ENCODE measurements at places on chromosomes 7 and 10.

DNA sequence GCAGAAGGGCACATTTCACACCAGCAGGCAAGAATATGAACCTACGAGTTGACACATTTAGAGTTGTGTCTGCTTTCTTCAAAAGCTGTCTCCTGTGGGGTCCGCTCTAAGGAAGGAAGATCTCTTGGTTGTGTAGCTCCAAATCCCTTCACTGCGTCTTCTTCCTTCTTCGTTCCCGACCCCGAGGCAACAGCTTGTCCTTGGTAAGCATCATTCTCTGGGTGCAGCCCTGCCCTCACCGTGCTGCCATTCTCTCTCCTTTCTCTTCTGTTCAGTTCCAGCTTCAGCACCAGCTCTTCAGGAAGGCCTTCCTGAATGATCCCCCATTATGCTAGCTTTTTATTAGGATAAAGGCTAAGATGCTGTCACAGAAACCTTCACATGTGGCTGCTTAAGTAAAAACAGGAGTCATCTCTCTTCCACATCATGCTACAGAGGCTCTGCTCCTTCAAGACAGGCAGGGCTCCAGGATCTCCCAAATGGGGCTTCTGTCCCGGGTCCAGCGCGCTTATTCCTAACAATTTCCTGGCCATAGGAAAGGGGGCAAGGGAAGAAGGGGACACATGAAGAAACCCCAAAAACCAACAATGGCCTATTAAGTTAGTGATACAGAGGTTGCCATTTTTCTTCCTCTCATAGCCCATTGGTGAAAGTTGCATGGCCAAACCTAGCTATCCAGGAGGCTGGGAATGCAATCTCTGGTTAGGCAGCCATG is 52.2 kb upstream of the SHH start:
- peak; percentile 9 for DNase-seq

DNA sequence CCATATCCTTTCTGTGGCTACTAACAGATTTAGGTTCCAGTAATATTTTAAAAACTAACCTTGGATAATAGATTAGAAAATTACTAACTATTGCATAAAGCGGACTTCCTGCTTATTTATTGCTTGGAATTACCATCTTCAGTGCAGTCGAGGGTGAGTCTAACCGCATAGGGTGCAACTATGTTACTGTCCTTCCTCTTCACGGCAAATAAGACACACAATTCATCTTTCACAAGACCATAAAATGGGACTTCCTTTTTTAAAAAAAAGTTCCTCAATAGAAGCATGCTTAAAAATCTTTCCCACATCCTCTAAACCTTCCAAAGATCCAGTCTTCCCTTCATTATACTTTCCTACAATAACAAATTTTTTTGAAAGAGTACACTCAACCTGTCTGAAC is 2.1 kb downstream of the SLC25A40 start:
- no peak for DNase-seq

GRCh38 chr10:15262036-15262713 is 93.7 kb upstream of the NMT2 start:
- DNase-seq = no peak

- DNase-seq = no peak
Measured at GRCh38 chr7:95509199-95509598, 23.5 kb downstream of the ASB4 start.

DNA sequence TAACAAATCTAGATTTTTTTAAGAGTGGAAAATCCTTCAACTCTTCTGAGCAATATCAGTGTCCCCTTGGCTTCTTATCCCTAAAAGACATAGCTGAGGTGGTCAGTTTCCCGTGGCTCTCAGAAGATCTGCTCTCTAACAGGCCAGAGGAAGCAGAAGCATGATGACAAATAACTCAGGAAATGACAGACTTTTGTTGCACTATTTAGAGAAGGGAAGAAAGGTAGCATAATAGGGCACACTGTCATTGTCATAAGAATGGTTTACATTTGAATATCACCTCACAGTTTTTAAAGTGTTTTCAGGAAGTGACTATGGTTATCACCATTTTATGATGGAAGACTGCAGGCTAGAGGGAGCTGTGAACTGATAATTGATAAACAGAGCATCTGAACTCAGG is 33.6 kb upstream of the RAPGEF5 start:
- no peak for DNase-seq

- DNase-seq = no peak
Measured at GRCh38 chr10:51768886-51769465, 69.6 kb upstream of the CSTF2T start.

- no peak for DNase-seq
Measured at GRCh38 chr7:115249080-115249479, 327.2 kb downstream of the MDFIC start.

GRCh38 chr7:100130608-100131453 is 4.1 kb downstream of the MBLAC1 start:
- peak; percentile 88 for DNase-seq

DNA sequence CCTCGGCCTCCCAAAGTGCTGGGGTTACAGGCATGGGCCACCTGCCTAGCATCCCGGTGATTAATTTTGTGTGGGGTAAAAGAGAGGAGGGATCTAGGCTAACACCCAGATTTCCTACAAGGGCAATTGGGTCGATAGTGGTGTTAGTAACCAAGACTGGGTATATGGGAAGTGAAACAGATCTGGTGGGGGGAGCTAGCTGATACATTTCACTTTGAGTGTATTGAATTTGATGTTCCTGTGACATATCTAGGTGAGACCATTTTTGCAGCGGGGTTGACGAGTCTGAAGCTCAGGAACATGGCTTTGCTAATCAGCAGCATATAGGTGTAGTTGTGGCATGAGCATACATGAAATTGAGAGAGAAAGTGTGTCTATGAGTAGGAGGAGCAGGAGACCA is 12.0 kb downstream of the CLCN1 start:
- no peak for DNase-seq

DNA sequence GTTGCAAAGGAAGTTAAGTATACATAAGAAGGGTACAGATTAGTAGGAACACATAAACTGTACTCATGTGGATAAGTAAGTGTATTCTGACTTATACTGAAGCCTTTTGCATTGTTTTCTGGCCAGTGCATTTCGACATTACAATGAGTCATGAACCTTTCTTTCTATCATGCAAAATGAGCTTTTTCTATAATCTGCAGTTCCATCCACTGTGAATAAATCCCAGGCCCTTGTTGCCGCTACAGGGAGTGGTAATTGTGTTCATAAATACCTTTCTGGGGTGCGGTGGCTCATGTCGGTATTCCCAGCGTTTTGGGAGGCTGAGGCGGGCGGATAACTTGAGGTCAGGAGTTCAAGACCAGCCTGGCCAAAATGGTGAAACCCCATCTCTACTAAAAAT is 858.3 kb downstream of the GRM8 start:
- DNase-seq = no peak

DNA sequence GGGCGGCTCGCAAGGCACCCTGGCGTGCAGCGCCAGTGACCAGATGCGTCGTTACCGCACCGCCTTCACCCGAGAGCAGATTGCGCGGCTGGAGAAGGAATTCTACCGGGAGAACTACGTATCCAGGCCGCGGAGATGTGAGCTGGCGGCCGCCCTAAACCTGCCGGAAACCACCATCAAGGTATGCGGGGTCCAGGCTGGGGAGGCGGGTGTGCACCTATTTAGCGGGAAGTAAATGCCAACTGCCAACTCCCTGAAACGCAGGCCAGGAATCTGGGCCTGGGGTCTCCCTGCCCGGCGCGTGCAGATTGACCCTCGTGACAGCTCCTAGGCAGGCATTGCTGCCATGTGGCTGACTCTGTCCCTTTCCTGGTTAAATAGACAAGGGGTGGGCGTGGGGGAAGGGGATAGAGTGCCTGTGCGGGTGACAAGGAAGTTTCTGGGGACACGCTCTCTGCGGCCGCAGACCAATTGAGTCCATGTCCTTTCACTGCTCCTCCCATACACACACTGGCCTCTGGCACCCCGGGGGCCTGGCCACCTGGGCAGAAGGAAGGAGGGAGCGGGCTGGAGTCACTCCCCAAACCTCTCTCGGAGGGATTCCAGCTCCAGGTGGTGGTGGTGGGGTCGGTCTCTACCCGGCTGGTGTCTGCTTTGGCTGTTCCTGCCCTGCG is 2.7 kb downstream of the EVX1 start:
- DNase-seq = no peak

DNA sequence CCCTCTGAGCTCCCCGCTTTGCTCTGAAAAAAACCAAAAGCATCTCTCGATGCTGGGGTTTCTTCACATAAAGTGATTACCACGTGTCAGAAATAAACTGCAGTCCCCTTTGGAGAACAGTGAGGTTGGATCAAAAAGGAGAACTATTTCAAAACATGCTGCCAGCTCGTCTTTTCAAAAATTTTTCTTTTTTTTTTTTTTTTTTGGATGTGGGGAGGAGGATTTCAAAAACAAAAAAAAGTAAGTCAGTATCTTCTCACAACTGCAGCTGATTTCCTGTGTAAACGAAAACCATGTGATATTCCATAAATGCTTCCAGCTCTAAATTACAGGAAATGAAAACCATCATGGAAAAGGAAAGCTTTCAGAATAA is 155.0 kb upstream of the LYZL2 start:
- no peak for DNase-seq

DNA sequence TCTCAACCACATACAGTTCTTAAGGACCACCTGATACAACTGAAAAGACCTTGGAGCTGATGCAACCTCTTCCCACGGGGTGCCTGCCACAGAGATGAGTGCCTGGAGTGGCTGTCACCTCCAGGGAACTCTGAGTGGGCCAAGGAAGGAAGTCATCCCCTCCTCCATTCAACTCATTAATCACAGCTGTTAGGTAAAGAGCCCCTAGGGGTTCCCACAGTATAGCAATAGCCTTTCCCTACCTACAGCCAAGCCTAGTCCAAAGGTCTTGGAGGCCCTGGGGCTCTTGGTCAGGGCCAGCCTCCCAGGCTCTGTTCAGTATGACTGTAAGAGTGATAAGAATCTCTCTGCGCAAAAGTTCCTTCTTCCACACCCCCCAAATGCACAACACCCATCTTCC is 70.4 kb upstream of the NFE2L3 start:
- DNase-seq = no peak

GRCh38 chr10:48257407-48257961 is 17.0 kb downstream of the FRMPD2 start:
- no peak for DNase-seq

DNA sequence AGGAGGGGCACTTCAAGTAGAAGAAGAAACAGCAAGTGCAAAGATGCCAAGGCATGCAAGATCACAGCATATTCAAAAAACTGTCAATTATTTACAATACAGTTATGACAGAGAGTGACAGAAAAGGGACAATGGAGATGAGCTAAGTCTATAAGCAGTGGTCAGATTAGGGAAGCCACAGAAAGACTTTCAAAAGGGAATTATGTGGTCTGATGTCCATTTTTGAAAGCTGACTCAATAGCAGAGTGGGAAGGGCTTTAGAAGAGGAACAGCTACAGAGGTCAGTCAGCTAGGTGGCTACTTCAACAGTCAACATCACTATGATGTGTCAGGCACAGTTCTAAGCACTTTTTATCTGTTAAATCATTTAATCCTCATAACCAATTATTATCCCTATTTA is 45.2 kb upstream of the SPOCK2 start:
- DNase-seq = no peak

DNA sequence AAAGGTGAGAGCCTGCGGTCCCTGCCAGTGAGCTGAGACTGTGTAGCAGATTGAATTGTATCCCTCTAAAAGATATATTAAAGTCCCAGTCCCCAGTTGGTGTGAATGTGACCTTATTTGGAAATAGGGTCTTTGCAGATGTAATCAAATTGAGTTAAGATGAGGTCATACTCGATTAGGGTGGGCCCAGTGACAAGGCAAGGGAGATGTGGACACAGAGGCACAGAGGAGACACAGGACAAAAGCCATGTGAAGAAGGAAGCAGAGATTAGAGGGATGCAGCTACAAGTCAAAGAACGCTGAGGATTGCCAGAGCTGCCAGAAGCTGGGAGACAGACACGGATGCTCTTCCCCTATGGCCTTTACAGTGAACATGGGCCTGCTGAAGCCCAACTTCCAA is 104.3 kb downstream of the CLEC2L start:
- DNase-seq = no peak

DNA sequence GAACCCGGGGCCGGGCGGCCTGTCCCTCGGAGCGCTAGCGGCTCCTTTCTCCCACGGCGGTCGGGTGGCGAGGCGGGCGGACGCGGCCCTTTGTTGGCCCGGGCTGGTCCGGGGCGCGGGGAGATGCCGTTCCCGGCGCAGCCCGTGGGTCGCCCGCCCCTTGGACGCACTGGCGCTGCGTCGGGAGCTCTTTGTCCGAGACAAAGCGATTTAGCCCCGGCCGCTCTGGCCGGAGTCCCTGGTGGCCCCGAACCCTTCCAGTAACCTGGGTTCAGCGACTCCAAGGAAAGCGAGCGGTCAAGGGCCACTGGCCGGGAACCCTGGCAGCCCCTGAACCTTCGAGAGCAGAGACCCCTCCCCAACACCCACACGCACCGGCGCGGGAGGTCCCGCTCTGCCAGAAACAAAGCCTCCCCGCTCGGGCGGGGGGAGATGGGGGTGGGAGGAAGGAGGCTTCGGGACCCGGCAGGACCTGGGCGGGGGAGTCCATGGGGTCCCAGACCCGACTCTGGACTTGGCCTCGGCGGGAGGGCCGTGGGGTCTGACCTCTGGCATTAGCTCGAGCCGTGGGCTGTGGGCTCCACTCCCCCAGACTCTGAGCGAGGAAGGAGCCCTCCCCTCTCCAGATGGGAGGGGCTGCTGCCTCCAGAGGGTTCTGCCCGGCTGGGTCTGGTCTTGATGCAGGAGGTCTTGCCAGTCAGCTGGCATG is 836 bp downstream of the DPYSL4 start:
- no peak for DNase-seq

GRCh38 chr10:50419756-50420155 is 168.4 kb upstream of the ASAH2 start:
- no peak for DNase-seq

DNA sequence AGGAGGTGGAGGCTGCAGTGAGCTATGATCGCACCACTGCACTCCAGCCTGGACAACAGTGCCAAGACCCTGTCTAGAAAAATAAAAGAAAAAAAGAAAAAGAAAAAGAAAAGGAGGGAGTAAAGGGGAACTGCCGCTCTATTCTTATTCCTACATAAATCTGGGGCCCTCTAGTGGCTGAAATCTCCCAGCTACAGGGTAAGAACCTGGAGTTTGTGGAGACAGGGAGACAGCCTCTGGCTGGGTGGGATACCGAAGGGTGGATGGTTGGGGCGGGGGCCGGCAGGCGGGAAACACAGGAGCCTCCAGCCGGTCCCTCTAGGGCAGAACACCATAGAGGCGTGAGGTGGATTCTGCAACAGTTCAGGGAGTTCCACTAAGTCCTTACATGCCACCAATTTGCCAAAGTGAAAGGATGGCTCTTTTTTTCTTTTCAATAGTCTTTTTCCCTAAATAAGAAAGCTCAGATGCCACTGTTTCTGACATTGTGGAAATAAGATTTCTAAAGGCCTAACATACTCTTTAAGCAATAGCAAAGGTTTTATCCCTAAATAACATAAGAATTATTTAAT is 117.3 kb downstream of the SVIL start:
- no peak for DNase-seq

Data from right forelimb (tissue), 1 donor.